Activated CD4-positive, alpha-beta T cell treated with anti-CD3 and anti-CD28 coated beads, Interleukin-2, Interleukin-6, amounts not matched to agents 100 ng/mL and 50 ng/mL, durations not matched to agents 16 hours and 8 hours (primary cell): ENCODE measurements at places on chromosomes 12 and 14.
A peak's percentile ranks its signal among the peaks of the same experiment; 100 is the strongest.

DNA sequence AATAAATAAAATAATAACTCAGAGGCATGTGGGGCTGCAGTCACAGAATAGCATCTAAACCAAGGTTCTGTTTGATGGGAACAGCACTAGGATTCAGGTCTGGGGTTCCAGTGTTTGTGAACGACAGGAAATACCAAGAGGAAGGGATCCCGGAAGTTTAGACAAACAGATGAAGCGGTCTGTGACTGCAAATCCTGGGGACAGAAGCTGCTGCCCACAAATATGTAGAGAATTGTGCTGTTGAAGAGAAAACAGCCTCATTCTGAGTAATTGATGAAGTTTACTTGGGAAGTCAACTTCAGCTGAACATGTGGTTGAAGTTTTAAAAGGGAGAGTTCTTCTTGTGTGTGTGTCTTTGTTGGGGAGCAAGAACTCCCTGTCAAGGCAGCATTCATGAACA lies 98.4 kb upstream of the TBX5 start:
- no peak for DNase-seq

- no peak for DNase-seq
These were observed 498 bp downstream of the GMFB start for GRCh38 chr14:54488318-54488645.

DNA sequence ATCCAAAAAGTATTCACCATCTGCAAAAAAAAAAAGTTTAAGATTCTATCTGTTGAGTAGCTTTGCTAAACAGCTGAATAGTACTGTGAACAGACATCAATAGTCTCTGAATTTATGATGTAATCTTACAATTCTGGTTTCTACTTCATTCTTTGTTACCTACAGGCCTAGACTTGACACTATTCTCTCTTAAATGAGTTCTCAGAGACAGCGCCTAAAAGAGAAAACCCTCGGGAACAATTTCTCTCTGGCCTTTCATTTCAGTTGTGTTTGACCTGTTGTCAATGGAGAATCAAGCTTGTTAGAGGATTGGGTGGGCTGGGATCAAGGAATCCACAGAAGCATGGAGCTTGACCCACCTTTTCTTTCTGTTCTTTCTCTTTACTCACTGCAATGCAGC lies 5.9 kb upstream of the TWF1 start:
- no peak for DNase-seq

GRCh38 chr12:11723993-11724392 lies 74.5 kb downstream of the ETV6 start:
- no peak for DNase-seq

GRCh38 chr14:37637341-37637740 lies 41.9 kb downstream of the TTC6 start:
- no peak for DNase-seq

DNA sequence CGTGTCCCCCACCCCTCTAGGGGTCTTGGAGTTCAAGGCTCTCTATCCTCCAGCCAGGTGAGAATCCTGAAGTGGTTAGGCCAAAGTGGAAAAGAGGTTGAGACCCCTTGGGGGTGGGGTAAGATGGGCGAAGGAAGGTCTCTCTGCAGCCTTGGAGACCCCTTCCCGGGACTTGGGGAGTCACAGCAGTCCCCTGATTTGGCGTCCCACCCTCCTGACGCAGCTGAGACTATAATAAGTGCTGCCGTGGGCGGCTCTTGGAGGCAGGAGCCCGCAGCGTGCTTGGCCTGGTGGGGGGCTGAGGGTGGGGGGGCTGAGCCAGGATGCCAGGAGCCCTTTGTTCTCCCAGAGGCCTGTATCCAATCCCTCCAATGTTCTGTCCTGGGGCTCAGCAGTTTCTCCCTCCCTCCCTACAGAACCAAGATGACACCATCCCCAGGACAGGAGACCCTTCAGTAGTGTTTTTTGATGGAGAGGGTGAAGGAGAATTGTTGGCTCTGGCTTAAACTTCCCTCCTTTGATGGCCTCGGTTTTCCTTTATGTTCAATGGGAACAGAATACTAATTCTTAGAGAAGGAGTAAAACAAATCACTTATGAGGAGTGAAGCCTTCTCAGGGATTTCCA lies 1.5 kb upstream of the AGAP2 start:
- DNase-seq: no peak

- DNase-seq: no peak
These were observed 433.8 kb upstream of the DCN start for GRCh38 chr12:91616416-91616815.

- DNase-seq: no peak
These were observed 661.0 kb downstream of the GALC start for GRCh38 chr14:87331991-87332390.

DNA sequence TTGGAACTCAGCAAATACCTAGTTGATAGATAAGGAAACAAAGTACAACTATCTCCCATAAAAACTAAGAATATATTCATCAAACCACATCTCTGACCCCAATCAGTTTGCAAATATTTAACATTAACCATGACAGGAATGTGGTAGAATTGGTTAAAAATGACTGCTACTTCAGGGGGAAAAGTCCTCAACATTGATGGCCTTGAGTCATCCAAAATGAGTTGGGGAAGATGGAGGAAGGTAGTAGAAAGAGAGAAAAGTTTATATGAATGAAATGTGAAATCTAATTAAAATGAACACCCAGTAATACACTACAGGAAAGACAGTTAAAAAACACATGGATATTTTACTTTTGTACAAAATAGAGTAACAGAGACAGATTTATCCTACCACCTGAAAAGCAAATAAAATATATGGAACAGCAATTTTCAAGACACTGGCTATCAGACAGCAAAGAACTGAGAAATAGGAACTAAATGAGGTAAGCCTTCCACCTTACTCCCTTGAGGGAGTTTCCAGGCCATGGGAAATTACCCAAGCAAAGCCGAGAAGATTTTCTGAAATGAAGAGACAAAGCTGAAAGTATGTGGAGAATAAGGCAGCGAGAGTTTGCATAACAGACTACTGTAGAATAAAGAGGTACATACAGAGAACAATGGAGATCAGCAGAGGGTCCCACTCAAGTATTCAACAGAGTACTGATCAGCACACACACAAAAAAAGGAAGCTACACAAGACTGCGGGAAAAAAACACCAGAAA lies 49.6 kb downstream of the TC2N start:
- peak; percentile 31 for DNase-seq

- no peak for DNase-seq
These were observed 12.9 kb downstream of the GLRX5 start for GRCh38 chr14:95547626-95548327.

GRCh38 chr12:19440916-19441315 lies 1.6 kb downstream of the AEBP2 start:
- no peak for DNase-seq

- DNase-seq: no peak
These were observed 20.2 kb downstream of the NOC4L start for GRCh38 chr12:132164426-132164825.

- DNase-seq: no peak
These were observed 20.1 kb upstream of the PLEKHD1 start for GRCh38 chr14:69464379-69464778.

DNA sequence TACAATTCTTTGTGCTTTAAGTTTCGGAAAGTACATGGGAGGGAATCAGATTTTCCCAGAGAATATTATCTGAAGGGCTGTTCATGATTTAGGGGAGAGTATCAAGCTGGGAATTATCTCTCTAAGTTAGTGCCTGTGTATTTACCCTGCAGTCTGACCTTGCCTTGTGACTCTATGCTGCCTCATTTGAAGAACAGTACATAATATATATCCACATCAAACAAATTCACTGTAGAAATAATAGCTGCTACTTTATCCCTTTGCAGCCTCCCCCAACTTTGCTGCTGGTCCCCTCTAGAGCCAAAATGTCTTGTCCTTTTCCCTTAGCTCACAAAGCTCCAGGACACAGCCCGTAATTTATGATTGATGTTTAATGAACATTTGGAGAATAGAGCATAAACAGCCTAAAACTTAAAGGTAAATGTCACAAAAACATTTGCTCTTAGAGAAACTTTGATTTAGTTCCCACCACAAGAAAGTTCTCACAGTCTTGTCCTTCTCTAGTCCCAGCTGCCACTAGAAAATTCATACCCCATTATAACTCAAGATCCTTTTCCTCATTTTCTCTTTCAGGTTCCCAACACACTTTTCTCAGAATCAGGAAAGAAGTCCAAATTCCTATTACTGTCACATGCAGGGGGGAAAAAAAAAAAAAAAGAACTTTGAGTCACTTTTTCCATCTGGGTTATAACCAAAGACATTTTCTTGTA lies 1009.6 kb downstream of the FLRT2 start:
- no peak for DNase-seq

GRCh38 chr12:132492522-132492921 lies 2.6 kb downstream of the FBRSL1 start:
- DNase-seq: peak; percentile 34

GRCh38 chr14:79656496-79656895 lies 554.8 kb downstream of the DIO2 start:
- no peak for DNase-seq

DNA sequence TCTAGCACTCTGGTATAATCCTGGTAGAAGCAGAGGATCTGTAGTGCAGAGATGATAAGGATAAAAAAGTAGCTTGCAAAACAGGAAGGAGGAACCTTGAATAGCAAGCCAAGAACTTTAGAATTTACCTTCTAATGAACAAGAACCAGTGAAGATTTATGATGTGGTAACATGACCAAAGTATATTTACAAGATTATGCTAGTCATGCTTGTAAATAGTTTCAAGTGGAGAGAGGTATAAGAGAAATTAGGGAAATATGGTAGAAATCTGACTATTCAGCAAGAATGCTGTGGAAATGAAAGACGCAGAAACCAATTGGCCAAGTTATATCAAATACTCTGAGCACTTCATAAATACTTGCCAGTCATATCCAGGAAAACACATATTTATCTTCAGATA lies 47.8 kb downstream of the ERGIC2 start:
- no peak for DNase-seq

DNA sequence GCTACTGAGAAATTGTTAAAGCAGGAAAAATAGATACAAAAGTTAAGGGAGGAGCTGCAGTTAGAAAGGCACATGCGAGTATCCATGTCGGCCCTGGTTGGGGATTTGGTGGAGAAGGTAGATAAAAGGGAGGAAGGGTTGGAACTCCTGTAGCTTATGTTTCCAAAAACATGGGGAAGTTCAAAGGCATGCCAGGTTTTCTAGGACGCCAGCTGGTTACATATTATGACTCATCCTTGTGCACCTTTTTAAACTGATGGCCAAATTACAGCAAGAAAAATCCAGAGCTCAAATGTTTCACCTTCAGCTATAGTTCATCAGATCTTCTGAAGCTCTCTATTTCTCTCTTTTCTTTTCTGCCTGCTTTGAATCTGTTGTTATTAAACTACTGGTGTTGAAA lies 13.2 kb upstream of the MAP4K5 start:
- no peak for DNase-seq

- no peak for DNase-seq
These were observed 139.5 kb upstream of the SYT1 start for GRCh38 chr12:78725033-78725432.

- DNase-seq: no peak
These were observed 65.1 kb upstream of the GZMB start for GRCh38 chr14:24699052-24699451.

GRCh38 chr12:40959041-40959440 lies 229.1 kb upstream of the PDZRN4 start:
- no peak for DNase-seq

DNA sequence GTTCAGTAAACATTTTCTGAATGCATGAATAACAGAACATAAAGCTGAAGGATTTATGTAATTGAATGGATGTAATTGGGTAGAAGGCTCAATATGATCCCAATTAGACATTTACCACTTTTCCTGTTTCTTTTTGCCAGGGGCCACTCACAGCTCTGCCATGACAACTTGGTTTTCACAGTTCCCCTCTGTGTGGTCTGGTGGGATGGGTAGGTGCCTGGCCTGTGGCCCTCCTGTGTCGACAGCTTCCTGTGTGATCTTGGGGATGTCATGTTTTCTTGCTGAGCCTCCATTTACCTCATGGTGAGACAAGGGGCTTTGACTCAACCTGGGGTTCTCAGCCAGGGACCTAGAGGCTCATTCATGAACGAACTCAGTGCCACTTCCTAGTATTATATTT lies 12.6 kb upstream of the SERPINA10 start:
- no peak for DNase-seq

DNA sequence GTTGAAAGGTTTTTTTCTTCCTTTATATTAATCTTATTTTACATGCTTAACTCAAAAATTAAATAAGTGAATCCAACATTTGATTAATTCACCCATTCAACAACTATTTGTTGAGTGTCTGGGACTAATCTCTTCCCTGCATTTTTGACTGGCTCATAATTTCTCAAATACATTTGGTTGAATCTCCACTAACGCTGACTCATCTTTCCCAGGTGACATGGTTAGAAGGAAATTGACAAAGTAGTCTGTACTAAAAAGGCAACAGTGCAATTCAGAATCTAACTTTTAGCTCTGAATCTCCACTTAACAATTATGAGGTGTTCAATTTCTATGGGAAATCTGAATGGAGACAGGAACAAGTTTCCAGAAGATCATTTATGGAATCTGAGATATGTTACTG lies 88.9 kb downstream of the LIN7A start:
- no peak for DNase-seq

- DNase-seq: no peak
These were observed 39.0 kb upstream of the G2E3 start for GRCh38 chr14:30519961-30520360.

DNA sequence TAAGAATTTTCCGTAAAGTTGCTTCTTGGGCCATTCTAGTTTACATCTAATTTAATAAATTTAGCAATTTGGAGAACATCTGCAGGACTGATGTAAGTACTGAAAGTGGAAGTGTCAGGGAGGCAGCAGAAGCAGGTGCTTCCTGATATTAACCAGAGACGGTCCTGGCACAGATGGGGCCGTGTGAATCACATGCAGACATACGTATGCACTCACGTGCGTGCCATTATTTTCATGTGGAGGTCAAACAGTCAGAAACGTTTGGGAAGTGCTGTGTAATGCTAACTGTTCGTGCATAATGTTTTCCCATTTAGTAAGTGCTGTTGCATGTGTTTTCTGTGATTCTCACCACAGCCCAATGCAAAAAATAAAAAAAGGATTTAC lies 87.8 kb upstream of the DYNC1H1 start:
- peak; percentile 86 for DNase-seq

DNA sequence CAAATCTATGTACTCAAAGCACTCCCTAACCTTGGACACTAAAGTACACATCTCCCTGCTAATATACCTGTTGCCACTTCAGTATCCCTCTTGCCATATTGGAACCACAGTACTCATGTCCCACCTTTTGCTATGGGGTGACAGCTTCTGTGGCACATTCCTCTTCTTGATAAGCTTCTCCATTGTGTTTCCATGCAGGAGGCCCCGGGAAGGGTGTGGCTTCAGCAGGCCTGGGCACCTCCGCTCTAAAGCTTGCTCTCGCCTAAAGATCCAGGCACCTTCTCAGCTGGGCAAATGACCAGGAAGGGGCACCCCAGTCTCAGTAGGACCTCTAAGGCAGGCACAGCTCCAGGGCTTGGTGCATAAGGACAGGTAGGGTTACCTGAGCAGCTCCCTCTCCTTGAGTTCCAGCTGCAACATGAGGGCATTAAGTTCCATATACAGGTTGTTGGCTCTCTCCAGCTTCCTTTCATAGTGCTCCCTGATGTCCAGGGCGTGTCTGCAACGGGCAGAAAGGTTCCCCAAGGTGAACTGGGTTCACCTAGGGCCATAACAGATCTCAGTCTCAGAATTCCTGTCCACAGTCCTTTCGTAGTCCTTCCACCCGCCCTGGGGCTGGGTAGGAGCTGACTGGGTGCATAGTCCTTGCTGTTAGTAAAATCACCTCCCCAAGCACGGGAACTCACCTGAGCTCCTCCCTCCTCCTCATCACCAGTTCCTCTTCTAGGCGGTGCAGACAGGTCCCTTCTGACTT lies 15.9 kb downstream of the MAP3K12 start:
- no peak for DNase-seq

GRCh38 chr12:11969437-11970154 lies 101.1 kb upstream of the BCL2L14 start:
- DNase-seq: no peak

GRCh38 chr14:74522740-74523139 lies 29.2 kb downstream of the ISCA2 start:
- DNase-seq: no peak
